ENCODE measurements at places on chromosomes 7 and 10.

DNA sequence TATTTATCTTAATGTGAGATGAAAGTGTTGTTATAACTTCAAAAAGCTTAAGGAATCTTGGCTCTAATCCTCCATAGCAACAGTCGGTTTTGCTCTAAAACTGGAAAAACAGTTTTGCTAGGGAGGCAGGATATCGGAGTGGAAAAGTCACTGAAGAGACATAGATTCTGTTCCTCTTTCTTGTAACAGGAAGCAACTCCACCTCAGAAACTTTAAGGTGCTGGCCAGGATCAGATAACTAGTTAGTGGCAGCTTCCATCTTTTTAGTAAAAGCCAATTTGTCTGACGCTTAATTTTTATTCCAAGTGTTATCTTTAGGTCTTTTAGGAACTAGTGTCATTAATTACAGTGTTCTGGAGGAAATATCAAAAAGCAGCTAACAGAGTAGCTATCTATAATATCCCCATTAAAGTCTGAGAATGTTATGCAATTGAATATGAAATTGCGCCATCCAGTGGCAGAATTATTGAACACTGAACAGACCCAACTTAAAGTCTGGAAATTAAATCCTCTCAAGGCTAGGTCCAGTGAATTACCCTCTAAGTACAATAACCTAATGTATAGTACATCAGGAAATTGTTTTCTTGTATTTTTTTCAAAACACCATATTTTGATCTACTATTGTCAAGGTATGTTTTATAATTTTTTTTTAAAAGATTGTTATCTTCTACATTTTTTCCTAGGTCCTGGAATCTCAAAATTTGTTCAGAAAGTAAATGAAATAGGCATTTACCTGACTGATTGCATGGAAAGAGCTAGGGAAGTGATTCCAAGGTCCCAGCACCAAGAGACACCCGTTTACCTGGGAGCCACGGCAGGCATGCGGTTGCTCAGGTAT, 65.9 kb upstream of the CC2D2B start:
- peak; percentile 16 for DNase-seq

- no peak for DNase-seq
Observed at GRCh38 chr7:157413881-157414701, 77.3 kb downstream of the DNAJB6 start.

GRCh38 chr10:110508159-110508788, 10.6 kb downstream of the DUSP5 start:
- no peak for DNase-seq

- DNase-seq: no peak
Observed at GRCh38 chr7:727104-727805, at the start of gene PRKAR1B. Gene PRKAR1B (minus strand): TSS chr7:727281. CDS start chr7:711505, 15,776 bp downstream.

DNA sequence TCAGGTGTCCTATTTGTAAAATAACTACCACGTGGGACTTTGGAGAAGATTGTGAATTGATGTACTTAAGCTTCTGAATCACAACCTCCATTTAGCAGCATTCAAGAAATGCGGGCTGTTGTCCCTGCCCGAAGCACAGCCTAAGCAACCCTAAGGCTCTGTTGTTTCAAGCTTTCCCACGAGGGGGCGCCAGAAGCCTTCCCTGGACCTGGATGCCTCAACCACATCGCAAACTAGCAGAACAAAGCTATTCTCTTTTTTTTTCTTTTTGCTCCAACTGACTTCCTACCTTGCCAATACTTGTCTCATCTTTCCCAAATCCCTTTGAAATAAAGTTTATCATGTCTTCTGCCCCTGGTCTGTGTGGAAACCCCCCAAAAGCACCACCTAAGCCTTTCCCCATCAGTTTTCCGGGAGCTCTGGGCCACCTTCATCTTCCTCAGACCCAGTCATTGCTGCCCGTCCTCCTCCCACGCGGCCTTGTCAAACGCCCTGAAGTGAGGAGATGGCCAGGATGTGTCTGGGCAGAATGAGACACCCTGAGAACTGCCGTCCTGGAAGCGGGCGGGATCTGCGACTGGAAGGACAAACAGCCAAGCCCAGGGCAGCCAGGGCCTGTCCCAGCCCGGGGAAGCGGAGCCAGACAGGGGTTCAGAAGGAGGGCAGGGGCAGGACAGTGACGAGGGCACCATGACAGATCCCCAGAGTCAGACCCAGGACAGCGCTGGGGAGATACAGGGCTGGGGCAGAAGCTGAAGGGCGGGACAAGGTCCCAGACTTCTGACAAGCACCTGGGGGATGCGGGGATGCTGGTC, 112.7 kb downstream of the SLIT1 start:
- DNase-seq: peak; percentile 55

DNA sequence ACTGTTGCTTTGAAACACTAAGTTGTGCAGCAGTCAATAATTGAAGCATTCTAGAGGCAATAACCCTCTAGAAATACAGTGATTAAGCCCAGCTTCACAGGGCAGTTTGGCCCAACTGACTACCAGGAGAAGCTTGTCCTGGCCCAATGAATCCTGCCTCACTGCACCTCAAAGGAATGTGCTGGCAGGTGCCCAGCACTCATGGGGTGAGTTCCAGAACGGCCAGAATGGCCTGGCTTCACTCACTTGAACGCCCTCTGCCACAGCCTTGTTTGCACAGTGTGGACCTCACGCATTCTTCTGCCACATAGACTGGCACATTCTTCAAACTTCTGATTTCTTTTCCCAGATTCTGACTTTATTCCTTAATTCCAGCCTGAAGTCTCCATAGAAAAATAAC, 6.6 kb upstream of the ITIH2 start:
- DNase-seq: no peak

DNA sequence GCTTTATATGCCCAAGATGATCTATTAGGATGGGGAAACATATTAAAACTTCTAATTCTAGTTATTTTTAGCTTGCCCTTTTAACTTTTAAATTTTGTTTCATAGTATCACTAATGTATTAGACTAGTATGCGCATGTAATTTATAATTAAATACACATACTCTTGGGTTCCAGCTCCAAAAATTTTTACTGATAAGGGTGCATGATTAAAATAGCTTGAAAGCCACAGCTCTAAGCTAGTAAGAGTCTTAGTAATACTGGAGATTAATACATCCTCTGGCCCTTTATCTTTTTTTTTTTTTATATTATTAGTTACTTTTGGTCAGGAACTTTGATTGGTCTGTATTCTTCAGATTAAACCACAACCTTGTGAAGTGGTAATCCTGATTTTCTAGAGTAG, 53.6 kb downstream of the ATXN7L1 start:
- DNase-seq: no peak

DNA sequence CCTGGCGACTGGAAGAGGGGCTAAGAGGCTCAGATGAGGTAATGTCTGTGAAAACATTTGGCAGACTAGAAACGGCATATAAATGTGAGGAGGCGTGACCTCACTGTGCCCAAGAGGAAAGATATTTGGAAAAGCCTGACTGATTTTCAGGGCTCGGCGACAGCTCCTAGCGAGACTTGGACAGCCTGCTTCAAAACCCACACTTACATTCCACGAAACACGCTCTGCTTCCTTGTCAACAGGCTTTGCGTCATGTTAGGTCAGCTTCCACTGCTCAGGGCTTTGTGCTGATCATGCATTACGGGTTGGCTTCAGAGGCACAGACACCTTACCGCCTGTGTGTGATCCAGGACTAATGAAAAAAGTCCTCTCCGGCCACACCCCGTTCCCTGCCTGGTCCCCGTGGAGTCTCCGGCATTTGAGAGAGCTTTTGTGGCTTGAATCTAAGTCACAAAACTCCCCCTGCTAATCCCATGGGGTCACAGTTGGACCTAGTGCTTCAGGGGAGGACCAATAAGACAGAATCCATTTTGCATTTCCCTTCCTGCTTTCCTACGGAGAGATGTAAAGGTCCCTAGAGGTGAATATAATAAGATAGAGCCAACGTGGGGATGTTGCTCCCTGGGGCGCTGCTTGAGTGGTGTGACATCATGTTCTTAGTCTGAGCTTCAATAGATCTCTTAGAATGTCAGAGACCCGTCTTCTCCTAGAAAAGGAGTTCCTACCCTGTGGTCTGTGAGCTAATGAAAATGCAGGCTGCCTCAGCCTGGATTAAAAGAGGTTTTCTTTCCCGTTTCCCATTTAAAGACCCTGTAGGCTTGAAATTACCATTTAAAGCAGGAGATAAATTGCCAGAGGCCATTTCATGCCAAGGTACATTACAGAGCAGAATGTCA, 25.5 kb downstream of the FGFBP3 start:
- no peak for DNase-seq

GRCh38 chr10:30383356-30383755, 34.3 kb upstream of the MTPAP start:
- no peak for DNase-seq

DNA sequence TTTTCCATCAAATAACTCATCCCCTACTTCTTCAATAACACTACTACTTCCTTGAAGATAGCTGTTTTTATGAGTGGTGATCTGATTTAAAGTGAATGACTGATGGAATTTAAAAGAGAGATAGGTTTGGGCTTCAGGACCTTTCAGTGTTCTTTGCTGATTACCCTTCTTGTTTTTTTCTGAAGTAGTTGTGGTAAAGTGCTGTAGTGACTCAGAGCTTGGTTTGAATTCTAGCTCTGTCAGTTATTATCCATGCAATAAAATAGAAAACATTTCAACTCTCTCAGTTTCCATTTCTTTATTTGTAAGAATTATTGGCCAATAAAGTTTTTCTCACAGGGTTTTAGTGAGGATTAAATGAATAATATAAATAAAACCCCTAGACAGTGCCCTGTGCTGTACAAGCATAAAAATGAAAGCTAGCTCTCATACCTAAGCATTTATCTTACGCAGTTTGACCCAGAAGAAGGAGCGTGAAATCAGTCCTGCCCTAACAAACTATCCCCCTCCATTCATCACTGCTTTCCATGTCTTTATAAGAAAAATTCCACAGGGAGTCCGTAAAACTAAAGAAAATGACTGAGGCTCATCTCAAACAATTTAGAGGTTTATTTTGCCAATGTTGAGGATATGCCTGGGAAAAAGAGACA, 25.1 kb upstream of the AKAP9 start:
- no peak for DNase-seq

GRCh38 chr7:81064426-81064825, 145.6 kb upstream of the SEMA3C start:
- DNase-seq: no peak

- DNase-seq: no peak
Observed at GRCh38 chr7:116407165-116407564, 92.4 kb upstream of the CAV2 start.

DNA sequence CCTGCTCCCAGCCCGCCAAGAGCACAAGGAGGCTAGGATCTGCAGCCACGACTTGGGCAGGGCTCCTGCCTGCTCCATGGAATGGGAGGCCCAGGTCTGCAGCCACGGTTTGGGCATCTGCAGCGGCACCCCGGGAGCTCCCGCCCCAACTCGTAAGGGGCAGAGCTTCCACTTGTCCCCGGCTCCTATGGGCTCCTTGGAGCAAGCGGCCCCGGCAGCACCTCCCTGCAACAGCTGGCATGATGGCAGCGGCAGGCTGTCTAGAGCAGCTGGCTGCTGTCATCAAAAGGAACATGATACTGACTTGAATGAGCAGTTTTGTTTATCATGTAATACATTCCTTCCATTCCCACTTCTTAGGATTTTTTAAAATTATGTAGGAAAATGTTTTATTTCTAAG, 684.0 kb upstream of the FOXK1 start:
- no peak for DNase-seq

- no peak for DNase-seq
Observed at GRCh38 chr10:77036276-77036675, 601.3 kb downstream of the KCNMA1 start.

DNA sequence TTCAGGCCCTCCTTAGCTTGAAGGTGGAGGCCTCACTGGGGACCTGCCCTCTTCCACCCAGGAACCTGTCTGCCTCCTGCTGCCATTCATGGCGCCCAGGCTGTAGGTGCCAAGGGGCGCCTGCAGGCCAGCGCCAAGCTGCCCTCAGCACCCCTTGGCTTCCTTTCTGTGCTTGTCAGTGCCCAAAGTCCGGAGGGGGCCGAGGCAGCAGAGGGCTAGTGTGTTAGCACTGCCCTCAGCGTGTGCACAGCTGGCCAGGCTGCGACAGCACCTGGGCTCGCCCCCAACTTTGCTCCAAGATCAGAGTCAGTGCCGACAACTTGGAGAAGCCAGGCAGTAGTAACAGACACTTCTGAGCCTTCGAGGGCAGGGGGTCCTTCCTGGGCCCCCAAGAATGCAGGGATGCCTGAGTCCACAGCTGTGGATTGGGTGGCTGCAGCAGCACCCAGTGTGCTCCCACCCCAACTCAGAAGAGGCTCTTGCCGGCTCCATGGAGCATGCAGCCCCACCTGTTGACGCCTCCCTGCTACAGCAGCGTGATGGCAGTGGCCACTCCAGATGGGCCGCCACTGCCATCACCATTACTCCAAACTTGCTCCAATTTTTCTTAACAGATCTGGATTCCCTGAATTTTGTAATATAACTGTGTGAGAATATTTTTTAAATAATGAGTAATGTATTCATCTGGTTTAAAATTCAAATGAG, 41.7 kb downstream of the CACUL1 start:
- DNase-seq: no peak

DNA sequence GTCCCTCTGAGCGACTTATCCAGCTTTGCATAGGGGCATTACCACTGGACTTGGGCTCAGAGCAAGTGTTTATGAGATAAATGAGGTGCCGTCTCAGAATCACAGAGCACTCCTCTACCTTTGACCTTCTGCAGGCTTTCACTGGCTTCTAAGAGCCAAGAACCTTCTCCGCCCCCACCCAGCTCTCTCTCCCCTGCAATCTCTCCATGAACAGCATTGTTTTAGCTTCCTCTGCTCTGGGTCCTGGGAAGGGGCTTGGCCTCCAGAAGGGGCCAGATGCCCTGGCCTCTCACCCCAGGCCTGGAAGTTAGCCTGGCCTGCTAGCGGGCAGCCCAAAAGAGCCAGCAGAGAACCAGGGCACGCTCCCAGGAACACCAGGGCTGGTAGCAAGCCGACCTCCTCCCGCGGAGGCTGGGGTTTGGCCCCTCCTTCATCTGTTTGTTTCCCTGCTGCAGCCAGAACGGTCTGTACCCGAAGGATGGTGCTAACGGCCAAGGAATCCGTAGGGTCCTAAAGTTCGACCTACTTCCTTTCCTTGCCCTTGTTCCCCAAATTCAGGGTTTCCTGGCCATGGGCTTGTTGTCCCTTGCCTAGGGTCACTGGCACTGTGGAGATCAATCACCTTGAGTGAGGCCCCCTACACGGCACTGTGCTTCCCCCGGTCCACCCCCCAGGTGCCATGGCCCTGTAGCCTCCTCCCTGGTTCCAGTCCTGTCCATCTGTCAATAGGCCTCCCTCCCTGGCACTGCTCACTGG, 18.7 kb upstream of the DDIT4 start:
- DNase-seq: no peak

Measured in effector memory CD4-positive, alpha-beta T cell (primary cell).